ENCODE measurements at places on chromosomes 4 and X.

DNA sequence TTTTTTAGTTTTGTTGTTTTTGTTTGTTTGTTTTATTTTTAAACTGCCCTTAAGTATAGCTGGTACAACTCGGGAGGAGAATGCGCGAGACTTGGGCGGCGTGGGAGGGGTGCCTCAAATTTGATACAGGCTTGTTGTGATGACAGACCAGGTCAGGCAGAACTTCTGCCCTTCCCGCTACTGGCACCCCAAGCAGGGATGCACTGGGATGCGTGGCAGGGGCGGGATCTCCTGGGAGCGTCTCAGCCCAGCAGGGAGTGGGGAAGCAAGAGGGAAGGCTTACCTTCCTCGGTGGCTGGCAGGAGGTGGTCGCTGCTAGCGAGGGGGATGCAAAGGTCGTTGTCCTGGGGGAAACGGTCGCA is 851 bp downstream of the SFRP2 start:
- no peak overlapping the region for H3K27ac ChIP-seq
- no peak for DNase-seq
- no peaks in the 10 kb centered on the region for H3K36me3 ChIP-seq
- no peaks in the 10 kb centered on the region for H3K4me1 ChIP-seq
- no peaks in the 10 kb centered on the region for H3K27me3 ChIP-seq

GRCh38 chr4:71004281-71004851 is 10.9 kb downstream of the DCK start:
- H3K4me1 ChIP-seq = peaks cover 9% of the 10 kb centered on the region
- no peak for DNase-seq
- H3K27me3 ChIP-seq = no peaks in the 10 kb centered on the region
- H3K4me3 ChIP-seq = no peak overlapping the region

DNA sequence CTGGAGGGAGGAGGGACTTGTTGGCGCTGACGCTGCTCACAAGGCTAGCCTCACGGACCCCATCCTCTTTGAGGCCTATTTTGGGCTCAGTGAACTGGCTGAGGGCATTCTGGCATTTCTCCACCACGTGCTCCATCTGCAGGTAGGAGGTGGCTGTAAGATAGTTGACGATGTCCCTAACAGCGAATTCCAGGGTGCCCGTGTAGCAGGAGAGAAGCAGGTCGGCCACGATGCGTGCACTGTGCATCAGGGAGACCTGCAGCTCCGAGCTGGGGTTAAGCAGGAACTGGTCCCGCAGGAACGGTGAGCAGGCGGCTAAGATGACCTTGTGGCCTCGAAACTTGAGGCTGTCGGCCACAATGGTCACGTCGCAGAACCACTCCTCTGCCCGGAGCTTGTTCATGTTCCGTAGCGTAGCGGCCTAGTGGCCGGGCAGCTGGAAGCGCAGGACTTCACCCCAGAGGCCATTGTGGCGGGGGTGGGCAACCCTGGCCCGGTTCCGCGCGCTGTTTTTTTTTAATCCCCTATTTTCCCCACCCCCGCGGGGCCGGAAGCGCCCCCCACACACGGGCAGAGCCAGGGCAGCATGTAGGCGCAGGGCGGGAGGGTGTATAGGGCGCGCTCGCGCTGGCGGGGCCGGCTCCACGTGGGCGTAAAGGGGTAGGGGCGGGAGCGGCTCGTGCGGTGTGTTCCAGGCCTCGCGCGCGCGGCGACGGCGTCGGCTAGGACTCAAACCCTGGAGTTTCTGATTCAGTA is 73.2 kb downstream of the UBE2K start:
- H3K27ac ChIP-seq = no peak overlapping the region
- no peaks in the 10 kb centered on the region for H3K4me1 ChIP-seq
- no peak overlapping the region for H3K4me3 ChIP-seq
- peaks cover 62% of the 10 kb centered on the region for H3K36me3 ChIP-seq
- no peak for DNase-seq

GRCh38 chr4:66294638-66295037 is 624.3 kb upstream of the EPHA5 start:
- H3K4me1 ChIP-seq = no peaks in the 10 kb centered on the region
- H3K27ac ChIP-seq = no peak overlapping the region
- H3K27me3 ChIP-seq = no peaks in the 10 kb centered on the region
- no peak for DNase-seq
- H3K36me3 ChIP-seq = no peaks in the 10 kb centered on the region
- H3K4me3 ChIP-seq = no peak overlapping the region

DNA sequence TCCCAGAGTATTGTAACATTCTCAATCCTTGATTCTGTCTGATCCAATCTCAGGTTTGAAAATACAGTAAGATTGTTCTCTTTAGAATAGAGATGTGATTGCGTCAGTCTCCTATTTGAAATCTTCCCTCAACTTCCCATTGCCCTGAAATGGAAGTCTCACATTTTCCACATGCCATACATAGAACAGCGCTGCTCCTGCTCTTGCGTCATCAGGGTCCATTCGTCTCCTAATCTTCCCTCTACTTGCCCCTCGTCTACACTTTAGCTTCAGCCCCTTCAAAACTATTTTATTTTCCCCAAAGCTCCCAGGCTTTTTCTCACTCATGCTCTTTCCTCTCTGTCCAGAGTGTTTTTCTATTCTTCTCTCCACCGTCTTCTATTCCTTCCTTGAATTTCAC is 301.7 kb upstream of the MAGEB2 start:
- H3K27ac ChIP-seq = no peak overlapping the region
- no peaks in the 10 kb centered on the region for H3K27me3 ChIP-seq
- no peaks in the 10 kb centered on the region for H3K4me1 ChIP-seq

GRCh38 chrX:102697494-102697893 is 14.8 kb upstream of the GPRASP2 start:
- no peaks in the 10 kb centered on the region for H3K36me3 ChIP-seq
- H3K27ac ChIP-seq = no peak overlapping the region
- H3K4me1 ChIP-seq = no peaks in the 10 kb centered on the region
- H3K27me3 ChIP-seq = peaks cover 29% of the 10 kb centered on the region
- H3K4me3 ChIP-seq = no peak overlapping the region

DNA sequence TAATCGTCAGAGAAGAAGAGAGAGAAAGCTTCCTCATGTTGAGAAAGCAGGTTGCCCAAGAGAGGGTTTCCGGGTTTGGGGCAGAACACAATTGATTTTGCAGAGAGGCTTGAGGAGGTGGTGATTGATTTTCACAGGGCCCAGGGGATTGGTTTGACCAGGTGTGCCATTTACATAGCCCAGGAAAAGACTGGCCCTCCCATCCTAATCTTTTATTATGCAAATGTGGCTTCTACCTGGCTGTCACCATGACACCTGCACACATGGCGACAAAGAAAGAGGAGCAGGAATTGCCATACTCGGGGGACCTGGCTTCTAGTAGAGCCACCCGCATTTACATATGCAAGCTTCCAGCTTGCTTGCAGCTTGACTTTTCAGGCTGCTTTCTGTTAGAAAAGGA is 405.3 kb downstream of the PPP4R3C start:
- no peak overlapping the region for H3K4me3 ChIP-seq
- no peaks in the 10 kb centered on the region for H3K36me3 ChIP-seq
- no peak for DNase-seq

DNA sequence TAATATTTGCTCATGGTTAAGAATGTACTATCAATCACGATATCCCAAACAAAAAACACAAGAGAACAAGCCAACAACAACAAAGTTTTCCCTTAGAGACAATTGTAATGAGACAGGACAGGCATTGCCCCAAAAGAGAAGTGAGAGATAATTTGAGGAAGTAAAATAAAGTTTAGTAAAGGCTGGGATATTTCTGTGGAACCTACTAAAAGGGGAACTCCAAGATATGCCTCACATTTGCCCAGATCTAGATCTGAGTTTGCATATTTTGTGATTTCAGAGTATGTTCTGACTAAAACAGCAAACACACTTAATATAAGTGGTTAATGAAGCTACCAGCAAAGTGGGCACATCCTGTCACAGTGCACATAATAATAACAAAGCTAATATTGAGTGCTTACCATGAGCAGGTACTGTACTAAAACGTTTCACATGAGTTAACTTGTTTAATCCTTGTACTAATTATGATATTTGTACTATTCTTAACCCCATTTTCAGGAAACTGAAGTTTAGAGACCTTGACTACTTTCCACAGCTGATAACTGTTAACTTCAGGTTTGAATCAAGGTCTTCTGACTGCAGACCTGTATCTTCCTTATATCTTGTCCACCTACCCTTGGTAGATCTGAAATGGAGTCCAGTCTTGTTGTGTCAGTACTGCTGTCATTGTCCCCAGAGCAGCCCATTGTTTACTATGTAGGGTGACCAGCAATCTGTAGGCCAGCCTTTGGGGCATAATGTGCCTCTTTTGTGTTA is 26.0 kb upstream of the BMP2K start:
- H3K27me3 ChIP-seq = no peaks in the 10 kb centered on the region
- H3K36me3 ChIP-seq = no peaks in the 10 kb centered on the region
- H3K27ac ChIP-seq = no peak overlapping the region

DNA sequence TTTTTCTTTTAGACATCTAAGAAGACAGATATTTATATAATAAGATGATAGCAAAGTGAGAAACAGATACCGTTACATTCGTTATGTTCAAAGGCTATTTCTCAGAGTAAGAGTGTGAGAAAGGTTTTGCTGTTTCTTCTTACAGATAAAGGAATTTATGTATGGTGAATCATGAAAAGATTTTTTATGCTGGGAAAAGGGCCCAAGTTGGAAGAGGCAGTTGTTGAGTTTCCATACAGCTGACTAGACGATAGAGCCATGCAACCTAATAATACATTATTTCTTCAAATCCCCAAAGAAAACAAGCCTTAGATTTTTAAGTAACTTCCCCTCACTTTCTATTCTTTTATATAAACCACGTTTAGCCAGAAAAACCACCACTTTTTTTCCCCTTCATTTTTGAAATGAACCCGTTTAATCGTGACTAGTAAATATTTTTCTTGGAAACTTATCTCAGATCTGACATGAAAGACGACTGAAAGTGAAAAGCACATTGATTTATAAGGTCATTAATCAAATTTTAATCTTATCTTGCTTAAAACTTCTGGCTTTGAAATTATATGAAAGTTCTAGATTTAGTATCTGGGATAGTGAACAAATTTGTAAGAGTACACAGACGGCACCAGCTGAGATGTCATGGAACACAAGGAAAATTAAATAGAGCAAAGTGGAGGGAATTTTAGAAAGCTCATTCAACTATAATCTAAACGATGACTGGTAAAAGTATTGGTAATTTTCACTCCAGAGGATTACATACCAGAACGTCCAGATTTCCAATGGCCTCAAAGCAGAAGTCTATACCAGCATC is 10.9 kb downstream of the ADH6 start:
- peaks cover 8% of the 10 kb centered on the region for H3K4me1 ChIP-seq
- H3K4me3 ChIP-seq = no peak overlapping the region
- H3K27ac ChIP-seq = no peak overlapping the region
- DNase-seq = no peak
- H3K27me3 ChIP-seq = no peaks in the 10 kb centered on the region
- H3K36me3 ChIP-seq = no peaks in the 10 kb centered on the region

DNA sequence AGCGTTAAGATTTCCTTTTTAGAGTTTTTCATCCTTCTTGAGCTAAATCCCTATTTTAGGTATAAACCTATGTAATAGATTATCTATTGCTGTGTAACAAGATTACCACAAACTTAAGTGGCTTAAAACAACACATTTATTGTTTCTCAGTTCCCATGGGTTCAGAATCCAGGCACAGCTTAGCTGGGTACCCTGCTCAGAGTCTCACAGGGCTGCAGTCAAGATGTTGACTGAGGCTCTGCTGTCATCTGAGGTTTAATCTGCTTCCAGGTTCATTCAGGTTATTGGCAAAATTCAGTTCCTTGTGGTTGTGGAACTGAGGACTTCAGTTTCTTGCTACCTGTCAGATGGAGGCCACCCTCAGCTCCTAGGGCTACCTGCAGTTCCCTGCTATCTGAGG is 60.9 kb downstream of the GK start:
- no peak for DNase-seq
- no peak overlapping the region for H3K27ac ChIP-seq
- peaks cover 28% of the 10 kb centered on the region for H3K27me3 ChIP-seq
- no peaks in the 10 kb centered on the region for H3K36me3 ChIP-seq

DNA sequence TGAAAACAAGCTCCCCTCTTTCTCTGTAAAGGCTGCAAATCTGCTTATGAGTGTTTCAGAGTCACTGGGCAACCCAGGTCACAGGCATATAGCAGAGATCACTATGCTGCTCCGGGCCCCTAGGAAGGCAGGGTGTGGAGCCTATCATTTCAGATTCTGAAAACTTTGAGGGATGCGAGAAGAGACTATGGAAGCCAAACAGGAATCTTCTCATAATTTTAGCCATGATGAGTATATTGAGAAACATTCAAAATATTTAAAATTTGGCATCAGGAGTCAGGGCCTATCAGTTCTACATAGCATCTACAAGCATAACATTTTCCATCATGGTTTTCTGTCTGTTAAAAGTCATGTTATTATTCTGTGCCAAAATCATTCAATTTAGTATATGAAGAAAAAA is 61.7 kb upstream of the ATXN3L start:
- DNase-seq = no peak
- H3K27ac ChIP-seq = no peak overlapping the region
- H3K4me1 ChIP-seq = peaks cover 11% of the 10 kb centered on the region
- H3K4me3 ChIP-seq = no peak overlapping the region
- peaks cover 7% of the 10 kb centered on the region for H3K36me3 ChIP-seq

DNA sequence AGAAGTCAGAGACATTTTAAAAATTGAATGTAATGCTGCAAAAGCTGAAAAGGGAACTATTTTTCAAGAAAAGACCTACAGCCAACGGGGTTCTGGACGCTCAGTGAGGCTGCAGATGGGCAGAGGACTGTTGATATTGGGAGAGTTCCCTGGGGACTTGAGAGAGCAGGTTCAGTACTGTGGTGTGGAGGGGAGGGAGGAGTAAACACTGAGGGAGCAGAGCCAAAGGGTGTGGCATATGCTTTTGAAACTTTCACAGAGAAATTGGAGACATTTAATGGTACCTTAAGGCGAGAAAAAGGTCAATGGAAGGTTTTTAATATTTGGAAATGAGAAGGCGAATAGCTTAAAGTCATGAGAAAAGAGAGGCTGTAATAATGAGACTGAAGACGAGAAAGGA is 62.2 kb upstream of the GPM6A start:
- peak; percentile 44 for DNase-seq
- H3K4me3 ChIP-seq = no peak overlapping the region
- no peaks in the 10 kb centered on the region for H3K36me3 ChIP-seq
- no peaks in the 10 kb centered on the region for H3K27me3 ChIP-seq

GRCh38 chr4:42122237-42122636 is 30.2 kb downstream of the BEND4 start:
- no peak for DNase-seq
- H3K27ac ChIP-seq = no peak overlapping the region
- H3K4me3 ChIP-seq = no peak overlapping the region
- H3K27me3 ChIP-seq = peaks cover 23% of the 10 kb centered on the region

GRCh38 chrX:10502961-10503360 is 117.4 kb downstream of the MID1 start:
- no peaks in the 10 kb centered on the region for H3K36me3 ChIP-seq
- H3K27me3 ChIP-seq = no peaks in the 10 kb centered on the region
- DNase-seq = no peak
- H3K27ac ChIP-seq = no peak overlapping the region
- H3K4me1 ChIP-seq = peaks cover 5% of the 10 kb centered on the region

GRCh38 chr4:34250562-34250961 is 1993.8 kb downstream of the ARAP2 start:
- H3K4me1 ChIP-seq = peaks cover 6% of the 10 kb centered on the region
- H3K27ac ChIP-seq = no peak overlapping the region
- no peaks in the 10 kb centered on the region for H3K36me3 ChIP-seq
- peak; percentile 53 for DNase-seq

GRCh38 chrX:67610282-67610681 is 66.5 kb downstream of the AR start:
- H3K36me3 ChIP-seq = no peaks in the 10 kb centered on the region
- no peak overlapping the region for H3K27ac ChIP-seq
- DNase-seq = no peak
- H3K4me1 ChIP-seq = no peaks in the 10 kb centered on the region

- DNase-seq = no peak
- peaks cover 17% of the 10 kb centered on the region for H3K4me1 ChIP-seq
- no peak overlapping the region for H3K27ac ChIP-seq
- H3K27me3 ChIP-seq = peaks cover 14% of the 10 kb centered on the region
Observed at GRCh38 chrX:119407681-119408080, 8.5 kb downstream of the SLC25A43 start.

Data from MCF 10A (cell line).